ENCODE measurements at places on chromosomes 6 and 20.

GRCh38 chr20:38114353-38114791, 50.7 kb downstream of the TGM2 start:
- DNase-seq, result peak; percentile 42

DNA sequence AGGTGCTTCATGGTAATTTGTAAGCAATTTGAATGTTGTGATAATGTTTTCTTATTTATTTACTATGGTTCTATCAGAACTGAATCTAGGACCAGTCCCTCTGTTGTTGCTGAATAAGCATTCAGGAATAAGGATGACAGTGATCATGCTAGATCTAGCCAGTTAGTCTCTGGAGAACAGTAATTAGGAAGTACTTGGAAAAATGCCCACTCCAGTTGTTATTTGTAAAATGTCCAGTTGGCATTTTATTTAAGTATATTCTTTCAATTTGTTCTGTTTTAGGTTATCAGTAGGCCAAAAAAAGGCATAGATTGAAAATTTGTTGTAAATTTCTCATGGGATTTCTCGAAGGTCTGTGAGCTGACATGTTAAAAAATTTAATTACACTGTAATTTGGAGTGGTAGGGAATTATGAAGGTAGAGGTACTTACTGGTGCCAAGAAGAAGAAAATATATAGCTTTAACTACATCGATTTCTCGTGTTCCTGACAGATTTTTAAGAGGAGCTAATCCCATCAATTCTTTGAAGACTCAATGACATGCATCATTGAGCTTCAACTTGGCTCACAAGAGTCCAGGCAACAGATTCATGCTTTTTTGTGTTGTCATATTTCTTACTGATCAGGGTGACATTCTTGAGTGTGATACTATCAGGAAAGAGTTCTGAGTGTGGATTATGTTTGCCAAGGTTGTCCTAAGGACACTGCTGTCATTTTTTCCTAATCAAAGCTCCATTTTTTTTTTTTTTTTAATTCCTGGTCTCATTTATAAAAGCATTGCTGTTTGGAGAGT, 177.3 kb downstream of the CARMIL1 start:
- no peak for DNase-seq

GRCh38 chr20:63934271-63935068, 21.7 kb downstream of the UCKL1 start:
- DNase-seq, result no peak

DNA sequence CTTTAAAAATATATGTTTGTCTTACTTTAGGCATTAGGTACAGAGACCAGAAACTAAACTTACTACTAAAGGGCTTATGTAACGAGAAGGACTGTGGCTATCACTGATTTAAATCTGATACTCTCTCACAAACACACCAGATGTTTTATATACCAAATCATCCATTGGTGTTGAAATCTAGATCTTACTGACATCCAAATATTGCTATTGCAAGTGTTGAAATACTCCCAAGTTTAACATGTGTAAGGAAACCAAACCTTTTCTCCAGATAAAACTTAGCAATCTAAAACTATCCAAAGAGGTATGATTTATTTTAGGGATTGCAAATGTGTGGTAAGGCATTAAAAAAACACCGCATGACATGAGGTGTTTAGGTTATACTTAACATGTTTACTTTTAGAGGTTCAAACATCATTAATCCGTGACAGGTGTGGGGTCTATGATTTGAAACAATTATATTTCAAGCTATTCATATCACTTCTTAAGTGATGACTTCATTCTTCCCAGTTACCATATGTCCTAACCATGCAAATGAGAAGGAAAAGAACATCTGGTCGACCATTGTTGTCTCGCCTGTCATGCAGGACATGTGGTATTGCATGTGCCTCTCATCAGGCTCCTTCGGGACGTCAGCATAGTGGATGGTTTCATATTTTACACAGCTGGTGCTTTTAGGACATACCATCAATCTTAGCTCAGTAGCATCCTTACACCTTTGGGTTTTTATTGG, 168.3 kb upstream of the SPACA1 start:
- DNase-seq, result no peak

GRCh38 chr20:29878281-29878741, 1379.2 kb upstream of the DEFB115 start:
- DNase-seq, result no peak

DNA sequence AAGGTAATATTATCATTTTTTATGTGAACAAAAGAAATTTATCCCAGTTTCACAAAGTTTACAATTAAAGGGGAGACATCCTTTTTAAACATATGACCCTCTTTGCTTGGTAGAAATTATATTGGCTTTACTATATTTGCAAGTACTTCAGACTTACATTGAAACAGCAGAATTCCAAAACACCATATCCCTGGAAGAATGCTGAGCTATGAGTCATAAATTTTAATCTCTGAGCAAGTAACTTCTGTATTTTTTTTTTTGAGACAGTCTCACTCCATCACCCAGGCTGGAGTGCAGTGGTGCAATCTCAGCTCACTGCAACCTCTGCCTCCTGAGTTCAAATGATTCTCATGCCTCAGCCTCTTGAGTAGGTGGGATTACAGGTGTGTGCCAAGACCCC, 240.4 kb downstream of the TBC1D32 start:
- DNase-seq, result peak; percentile 27

GRCh38 chr6:113344969-113345368, 512.2 kb upstream of the MARCKS start:
- no peak for DNase-seq

GRCh38 chr20:22566876-22567658, 17.3 kb downstream of the FOXA2 start:
- no peak for DNase-seq

GRCh38 chr6:156848533-156848932, 71.4 kb downstream of the ARID1B start:
- DNase-seq, result peak; percentile 21

Measured in AG20443 (cell line).